ENCODE measurements at places on chromosomes 16 and 17. TPM values are rescaled to one million over a fixed set of nuclear protein-coding genes. Genes with fewer than 3 reads are reported as not detected.

SMARCE1 gene
- 103 TPM for total RNA-seq

CD300LB gene
- total RNA-seq, result 0.03 TPM

NAGS gene
- total RNA-seq, result 0.82 TPM

HP gene
- not detected for total RNA-seq

SLC16A11 gene
- total RNA-seq, result not detected

TMEM235 gene
- total RNA-seq, result not detected

TPPP3 gene
- total RNA-seq, result 9.5 TPM

SPATA22 gene
- not detected for total RNA-seq

PMM2 gene
- total RNA-seq, result 90.0 TPM

E4F1 gene
- 23.7 TPM for total RNA-seq

KRTAP4-3 gene
- total RNA-seq, result not detected

NLRC5 gene
- total RNA-seq, result 4.4 TPM

USP43 gene
- 3.9 TPM for total RNA-seq

STAT5A gene
- 7.3 TPM for total RNA-seq

CDRT15L2 gene
- total RNA-seq, result not detected

TACO1 gene
- total RNA-seq, result 54.7 TPM

IL17C gene
- total RNA-seq, result not detected

All from A549 treated with Hydrocortisone at 1 μM for 4 hours (cell line).